ENCODE measurements at places on chromosomes 2 and 18.

DNA sequence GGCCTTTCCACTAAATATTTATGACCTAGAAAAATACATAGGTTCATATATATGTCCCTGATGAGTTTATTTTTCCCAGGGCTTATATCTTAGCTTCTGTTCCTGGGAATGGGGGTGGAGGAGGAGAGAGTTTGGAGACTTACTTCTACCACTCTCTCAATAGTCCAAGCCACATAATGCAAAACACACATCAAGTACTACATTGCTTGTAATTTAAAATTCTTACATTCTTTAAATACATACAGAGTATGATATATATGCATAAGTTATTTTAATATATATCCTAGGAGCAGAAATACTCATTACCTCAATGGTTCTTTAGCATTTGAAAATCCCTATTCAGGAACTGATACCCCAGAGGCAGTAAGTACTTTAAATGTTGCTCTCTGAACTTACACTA, 73.2 kb upstream of the MYL1 start:
- no peak for DNase-seq

GRCh38 chr2:9912468-9912867, 39.0 kb upstream of the GRHL1 start:
- no peak for DNase-seq

DNA sequence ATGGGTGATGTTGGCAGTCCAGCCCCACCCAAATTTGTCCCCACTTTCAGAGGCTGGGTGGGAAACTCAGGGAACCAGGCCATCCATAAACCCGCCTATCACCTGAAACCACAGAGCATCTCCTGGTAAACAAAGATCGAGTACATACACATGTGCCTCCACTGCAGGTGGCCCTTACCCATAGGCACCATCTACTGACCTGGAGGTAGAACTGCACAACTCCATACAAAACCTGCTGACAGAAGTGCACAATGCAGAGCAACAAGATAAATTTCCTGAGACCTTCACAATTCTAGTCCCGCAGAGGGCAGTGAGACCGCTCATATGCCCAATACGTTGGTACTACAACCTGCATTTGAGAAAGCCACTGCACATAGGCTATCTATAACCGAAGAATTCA, 856.3 kb downstream of the SUCLG1 start:
- no peak for DNase-seq

GRCh38 chr18:68667121-68667520, 47.8 kb downstream of the TMX3 start:
- DNase-seq, result no peak

- no peak for DNase-seq
These were observed 2.2 kb downstream of the AQP4 start for GRCh38 chr18:26863122-26863879.

GRCh38 chr2:145597006-145597405, 1077.1 kb upstream of the ZEB2 start:
- DNase-seq, result no peak

DNA sequence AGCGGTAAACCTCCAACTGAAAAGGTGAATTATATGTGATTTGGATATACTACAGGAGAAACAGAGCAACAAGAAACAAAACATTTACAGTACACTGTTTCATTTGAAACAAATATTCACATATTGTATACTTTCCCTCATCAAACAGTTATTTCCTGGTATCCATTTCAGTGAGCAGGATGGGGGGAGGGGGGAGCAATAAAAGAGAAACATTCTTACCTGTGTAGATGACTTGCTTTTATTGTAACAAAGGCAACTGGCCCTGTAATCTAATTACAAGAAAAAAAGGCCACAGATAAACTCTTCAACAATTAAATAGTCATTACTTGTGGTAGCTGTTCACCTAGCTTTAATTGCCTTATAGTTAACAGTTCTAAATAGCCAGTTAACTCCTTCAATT, 3.9 kb upstream of the PPP1CB start:
- DNase-seq, result no peak

- peak; percentile 41 for DNase-seq
These were observed 34.0 kb downstream of the TSHZ1 start for GRCh38 chr18:75244351-75245313.

DNA sequence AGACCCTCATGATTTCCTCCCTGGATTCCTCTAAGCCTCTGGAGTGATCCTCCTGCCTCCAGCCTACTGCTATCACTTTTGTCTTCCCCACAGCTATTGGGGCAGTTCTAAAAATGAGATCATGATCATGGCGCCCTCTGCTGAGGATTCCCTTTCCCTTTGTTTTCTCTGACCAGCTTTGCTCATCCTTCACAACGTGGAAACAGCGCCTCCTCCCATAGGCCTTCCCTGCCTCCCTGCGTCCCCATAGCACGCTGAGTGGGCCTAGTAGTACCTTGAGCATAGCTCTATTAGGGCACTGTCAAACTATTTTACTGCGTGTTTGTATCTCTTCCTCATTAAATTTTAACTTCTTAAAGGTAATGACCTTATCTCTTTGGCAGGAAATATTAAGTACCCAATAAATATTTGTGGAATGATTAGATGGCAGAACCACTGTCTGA, 207.0 kb upstream of the FANCL start:
- DNase-seq, result peak; percentile 60

- no peak for DNase-seq
These were observed 213.4 kb downstream of the CDH20 start for GRCh38 chr18:61546590-61546989.

- no peak for DNase-seq
These were observed 146.8 kb downstream of the LNPK start for GRCh38 chr2:175855236-175855635.

- DNase-seq, result peak; percentile 63
These were observed 31.3 kb downstream of the NCK2 start for GRCh38 chr2:105775809-105776559.

- DNase-seq, result no peak
These were observed 275.3 kb downstream of the KCNS3 start for GRCh38 chr2:18153741-18154140.

DNA sequence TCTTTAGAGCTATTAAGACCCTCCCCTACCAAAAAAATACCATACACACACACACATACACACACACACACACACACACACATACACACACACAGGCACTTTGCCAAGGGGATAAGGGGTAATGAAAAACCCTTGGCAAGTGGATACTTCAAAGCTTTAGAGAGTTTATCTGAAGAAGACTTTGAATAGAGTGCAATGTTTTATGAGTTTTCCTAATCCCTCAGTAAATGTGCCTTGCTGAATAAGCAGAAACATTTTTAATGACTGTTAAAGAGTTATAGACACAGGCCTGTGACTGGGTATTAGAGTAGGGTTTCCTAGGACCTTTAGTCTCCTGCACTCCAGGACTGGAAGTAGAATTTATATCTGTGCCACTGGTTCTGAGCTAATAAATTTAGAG, 75.5 kb upstream of the CTAGE1 start:
- DNase-seq, result no peak

GRCh38 chr2:197130318-197130717, 180.3 kb downstream of the ANKRD44 start:
- no peak for DNase-seq

DNA sequence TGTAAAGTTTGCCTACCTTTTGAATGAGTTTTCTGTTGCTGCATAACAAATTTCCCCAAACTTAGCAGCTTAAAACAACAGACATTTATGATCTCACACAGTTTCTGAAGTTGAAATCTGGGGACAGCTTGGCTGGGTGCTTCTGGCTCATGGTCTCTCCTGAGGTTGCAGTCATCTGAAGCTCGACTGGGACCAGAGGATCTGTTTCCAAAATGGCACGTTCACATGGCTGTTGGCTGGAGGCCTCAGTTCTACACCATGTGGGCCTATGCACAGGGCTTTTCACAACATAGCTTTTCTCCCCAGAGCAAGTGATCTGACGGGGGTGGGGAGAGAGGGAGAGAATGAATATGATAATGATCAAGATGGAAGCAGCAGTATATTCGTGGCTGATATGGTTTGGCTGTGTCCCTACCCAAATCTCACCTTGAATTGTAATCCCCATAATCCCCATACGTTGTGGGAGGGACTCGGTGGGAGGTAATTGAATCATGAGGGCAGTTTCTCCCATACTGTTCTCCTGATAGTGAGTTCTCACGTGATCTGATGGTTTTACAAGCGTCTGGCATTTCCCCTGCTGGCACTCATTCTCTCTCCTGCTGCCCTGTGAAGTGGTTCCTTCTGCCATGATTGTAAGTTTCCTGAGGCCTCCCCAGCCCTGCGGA, 3.5 kb downstream of the RALB start:
- DNase-seq, result no peak

- no peak for DNase-seq
These were observed 44.7 kb downstream of the PDK1 start for GRCh38 chr2:172600557-172601008.

DNA sequence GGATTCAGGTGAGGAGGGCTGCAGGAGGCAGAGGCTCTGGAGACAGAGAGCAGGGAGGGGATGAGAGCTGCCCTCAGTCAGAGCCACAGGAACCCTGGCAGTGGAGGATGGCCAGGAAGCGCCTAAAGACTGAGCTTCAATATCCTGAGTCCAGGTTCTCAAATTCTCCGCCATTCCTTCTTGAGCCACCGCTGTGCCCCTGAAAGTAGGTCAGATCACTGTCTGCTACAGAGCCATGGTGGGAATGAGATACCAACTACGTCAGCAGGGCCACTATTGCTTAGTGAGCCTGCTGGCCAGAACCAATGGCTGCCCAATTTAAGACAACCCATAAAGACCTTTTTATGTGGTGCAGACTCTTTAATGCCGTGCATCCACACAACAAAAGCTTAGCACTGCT, 155.5 kb downstream of the CTIF start:
- DNase-seq, result no peak

- DNase-seq, result no peak
These were observed 47.7 kb downstream of the OSBPL6 start for GRCh38 chr2:178241844-178242551.

DNA sequence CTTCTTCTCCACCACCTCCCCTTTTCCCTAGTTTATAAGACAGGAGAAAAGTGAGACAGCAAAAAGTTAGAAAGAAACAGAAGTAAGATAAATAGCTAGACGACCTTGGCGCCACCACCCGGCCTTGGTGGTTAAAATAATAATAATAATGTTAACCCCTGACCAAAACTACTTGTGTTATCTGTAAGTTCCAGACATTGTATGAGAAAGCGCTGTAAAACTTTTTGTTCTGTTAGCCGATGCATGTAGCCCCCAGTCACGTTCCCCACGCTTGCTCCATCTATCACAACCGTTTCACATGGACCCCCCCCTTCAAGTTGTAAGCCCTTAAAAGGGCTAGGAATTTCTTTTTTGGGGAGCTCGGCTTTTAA, 1.5 kb upstream of the BUB1 start:
- peak; percentile 14 for DNase-seq

- DNase-seq, result no peak
These were observed 60.9 kb upstream of the AGAP1 start for GRCh38 chr2:235432741-235433520.

- DNase-seq, result no peak
These were observed 572.0 kb upstream of the ZEB2 start for GRCh38 chr2:145091967-145092366.

- DNase-seq, result no peak
These were observed 30.6 kb downstream of the SPATS2L start for GRCh38 chr2:200336980-200337615.

DNA sequence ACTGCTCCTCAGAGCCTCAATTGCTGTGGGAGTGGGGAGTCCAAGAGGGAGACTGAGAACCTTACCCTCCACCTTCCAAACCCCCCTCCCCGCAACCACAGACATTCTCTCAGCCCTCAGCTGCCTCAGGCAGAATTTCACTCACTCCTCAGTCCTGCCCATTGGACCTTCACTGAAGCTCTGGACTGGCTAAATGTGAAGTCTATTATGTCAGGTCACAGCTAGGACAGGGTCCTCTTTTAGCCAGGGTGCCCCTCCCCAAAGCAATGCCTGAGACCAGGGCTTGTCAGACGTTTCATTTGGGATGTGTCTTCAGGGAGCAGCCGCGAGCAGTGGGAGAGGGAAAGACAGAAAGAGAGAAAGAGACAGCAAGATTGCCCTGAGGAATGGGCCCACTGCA, 199.3 kb upstream of the CCDC68 start:
- DNase-seq, result no peak

GRCh38 chr2:240231838-240232244, 91.4 kb upstream of the OTOS start:
- no peak for DNase-seq

GRCh38 chr2:11625671-11626070, 44.3 kb downstream of the NTSR2 start:
- peak; percentile 41 for DNase-seq

- no peak for DNase-seq
These were observed 2.2 kb downstream of the DSG2 start for GRCh38 chr18:31500051-31500688.

DNA sequence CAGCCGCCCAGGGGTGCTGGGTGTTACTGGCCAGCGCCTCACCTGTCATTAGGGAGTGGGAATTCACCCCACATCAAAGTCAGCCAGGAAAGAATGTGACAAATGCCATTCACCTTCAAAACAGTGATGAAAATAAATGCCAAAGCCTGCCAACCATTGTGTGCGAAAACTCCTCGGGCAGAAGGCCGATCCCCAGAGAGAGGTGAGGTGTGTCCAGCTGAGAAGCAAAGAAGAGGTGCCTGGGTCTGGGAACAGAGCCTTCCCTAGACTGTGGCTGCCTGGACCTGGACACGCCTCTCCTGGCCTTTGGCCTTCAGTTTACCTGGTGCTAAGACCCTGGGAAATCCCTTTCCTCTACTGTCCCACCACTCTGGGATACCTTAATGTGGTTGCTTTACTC, 142.7 kb downstream of the CYP26B1 start:
- no peak for DNase-seq

DNA sequence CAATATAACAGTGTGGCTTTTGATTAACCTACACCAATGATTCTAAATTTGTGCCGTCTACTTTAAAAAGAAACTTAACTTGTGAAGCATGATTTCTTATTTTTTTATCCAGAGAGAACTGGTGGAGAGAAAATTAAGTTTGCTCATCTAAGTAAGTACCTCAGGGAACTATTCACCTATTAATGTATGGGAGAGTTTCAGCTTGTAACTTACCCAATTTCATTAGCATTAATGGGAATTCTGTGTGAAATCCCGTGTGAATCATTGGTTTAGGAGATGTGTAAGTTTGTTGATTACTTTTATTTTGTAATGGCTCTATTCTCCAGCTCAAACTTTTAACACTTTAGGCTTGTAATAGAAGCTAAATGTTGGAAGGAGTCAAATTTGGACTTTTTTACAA, 1061.5 kb downstream of the TDRD15 start:
- DNase-seq, result no peak

DNA sequence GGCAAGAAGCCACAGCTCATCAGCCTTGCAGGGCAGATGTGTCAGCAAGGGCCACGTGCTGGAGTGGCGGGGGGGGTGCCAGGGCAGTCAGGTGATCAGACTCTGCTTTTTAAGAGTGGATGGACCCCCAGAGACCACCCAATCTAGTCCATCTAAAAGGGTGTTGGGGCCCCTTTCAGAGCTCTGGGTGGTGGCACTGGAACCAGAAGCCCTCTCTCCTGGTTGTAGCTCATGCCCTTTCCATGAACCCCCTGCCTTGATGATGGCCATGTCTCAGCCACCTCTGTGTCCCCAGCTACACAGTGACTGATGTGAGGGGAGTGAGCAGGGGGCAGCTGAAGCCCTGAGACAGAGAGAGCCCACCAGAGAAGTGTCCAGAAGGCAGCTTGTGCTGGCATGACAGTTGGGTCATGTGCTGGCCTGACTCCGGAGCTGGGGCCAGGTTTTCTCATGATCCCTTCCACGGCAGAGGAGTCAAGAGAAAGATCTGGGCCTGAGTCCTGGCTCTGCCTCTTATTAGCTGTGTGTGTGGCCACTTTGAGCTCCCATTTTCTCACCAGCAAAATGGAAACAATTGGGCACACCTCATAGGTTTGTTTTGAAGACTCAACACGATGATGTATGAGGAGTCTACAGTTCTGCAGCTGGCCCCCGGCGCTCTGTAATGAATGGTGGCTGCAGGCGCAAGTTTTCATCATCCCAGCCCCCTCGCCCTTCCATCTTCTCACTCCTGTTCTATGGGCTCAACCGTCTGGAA, 195.7 kb downstream of the ZFP36L2 start:
- no peak for DNase-seq
